ENCODE measurements at places on chromosomes 7 and 10.

DNA sequence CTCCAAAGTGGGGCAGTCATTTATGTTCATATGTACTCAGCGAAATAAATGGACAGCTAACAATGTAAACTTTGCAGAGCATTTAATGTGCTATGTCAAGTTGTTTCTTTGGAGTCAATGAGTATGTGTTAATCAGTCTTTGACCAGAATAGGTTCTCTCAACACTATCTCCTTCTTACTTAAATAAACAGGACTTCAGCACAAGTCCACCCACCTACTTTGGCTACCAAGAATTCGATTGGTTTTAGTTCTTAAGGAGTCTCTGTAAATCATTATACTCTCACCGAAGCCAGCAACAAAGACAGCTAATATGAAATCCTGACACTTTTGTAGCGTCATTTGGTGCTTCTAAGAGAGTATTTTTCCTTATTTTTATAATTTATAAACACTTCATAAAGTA, 6.9 kb downstream of the WEE2 start:
- no peak for DNase-seq

GRCh38 chr7:139321071-139321745, 19.9 kb upstream of the FMC1 start:
- no peak for DNase-seq

DNA sequence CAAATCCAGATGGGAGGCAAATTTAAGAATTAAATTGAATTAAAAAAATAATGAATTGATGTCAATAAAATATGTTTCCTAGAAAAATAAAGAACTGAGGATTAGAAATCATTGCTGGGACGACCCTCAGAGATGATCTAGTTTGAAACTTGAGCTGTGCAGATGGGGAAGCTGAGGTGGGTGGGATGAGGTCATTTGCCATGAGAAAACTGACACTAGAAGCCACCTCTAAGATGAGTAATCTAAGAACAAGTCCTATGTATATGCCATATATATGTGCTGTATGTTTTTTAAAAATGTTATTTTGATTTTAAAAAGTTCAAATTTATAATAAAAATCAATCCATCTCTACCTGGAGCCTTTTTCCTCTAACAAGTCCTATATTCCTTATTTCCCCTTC, 135.7 kb downstream of the RSU1 start:
- DNase-seq, result no peak

- DNase-seq, result no peak
These were observed 724.5 kb downstream of the GRID1 start for GRCh38 chr10:85642082-85642420.

DNA sequence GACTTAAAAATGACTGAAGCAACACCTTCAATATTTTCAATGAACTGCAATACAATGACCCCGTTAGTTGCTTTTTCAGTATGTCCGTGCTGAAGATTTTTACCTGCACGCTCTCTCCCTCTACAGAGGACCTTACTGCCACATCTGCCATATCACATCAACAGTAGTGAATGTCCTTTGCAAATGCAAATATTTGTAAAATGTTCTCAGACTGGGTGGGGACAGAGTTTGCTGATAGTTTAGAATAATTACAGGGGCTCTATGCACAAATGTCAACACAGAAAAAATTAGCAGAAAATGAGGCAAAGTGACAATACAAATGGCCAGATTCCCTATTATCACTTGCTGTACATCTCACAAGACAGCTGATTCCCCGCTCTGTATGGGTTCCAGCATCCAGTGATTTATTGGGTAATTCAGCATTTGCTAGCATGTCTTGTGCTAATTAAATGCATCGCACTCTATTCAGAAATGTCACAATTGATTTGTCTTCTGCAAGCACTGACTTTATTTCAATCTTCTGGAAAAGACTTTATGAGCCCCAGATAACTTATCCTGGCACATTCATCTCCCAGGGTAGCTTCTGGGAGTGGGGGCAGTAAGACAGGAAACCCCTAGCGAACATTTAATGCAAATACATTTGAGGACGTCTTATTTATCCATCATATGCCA, 69.1 kb upstream of the PTER start:
- peak; percentile 66 for DNase-seq

GRCh38 chr10:89525556-89525955, 9.8 kb downstream of the SLC16A12 start:
- DNase-seq, result no peak

DNA sequence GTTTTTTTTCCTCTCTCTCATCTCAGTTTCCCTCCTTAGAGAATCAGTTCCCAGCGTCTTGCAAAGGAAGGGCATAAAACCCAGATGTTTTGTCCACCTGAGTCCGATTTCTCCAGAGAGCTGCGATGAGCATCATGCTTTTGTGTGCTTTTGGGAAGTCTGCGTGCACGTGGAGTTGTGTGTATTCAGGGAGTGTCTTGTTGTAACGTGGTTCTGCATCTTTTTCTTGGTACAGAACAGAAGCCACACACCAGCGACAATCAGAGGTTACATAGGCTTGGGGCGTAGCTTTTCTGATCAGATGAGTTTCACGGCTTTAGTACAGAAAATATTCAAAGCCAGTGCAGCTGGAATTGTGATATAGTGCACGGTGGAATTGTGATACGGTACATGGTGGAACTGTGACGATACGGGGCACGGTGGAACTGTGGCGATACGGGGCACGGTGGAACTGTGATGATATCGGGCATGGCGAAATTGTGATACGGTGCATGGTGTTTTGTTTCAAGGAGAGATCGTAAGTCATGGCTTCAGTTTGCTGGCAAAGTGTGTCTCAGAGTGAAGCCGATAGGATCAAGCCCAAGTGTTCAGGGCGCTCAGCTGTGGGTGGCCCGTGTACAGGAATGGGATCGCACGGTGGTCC, 32.8 kb downstream of the FOXK1 start:
- no peak for DNase-seq

GRCh38 chr10:29667191-29667590, 32.4 kb upstream of the SVIL start:
- DNase-seq, result no peak

DNA sequence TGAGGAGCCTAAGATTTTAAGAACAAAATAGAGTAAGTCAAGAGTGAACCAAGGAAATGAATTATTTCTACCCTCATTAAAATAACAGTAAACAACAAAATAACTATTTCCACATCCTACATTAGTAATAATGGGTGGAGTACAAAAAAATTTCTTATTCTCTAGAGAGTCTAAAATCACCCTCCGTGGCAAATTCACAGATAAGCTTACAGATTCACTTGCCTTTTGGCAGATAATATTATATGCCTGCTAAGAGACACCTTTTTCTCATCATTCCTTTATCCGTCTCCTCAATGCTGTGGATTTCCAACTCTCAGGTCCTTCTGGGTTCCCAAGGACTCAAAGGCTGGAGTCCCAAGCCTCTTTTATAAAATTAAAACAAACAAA, 2.2 kb upstream of the EPC1 start:
- DNase-seq, result no peak

DNA sequence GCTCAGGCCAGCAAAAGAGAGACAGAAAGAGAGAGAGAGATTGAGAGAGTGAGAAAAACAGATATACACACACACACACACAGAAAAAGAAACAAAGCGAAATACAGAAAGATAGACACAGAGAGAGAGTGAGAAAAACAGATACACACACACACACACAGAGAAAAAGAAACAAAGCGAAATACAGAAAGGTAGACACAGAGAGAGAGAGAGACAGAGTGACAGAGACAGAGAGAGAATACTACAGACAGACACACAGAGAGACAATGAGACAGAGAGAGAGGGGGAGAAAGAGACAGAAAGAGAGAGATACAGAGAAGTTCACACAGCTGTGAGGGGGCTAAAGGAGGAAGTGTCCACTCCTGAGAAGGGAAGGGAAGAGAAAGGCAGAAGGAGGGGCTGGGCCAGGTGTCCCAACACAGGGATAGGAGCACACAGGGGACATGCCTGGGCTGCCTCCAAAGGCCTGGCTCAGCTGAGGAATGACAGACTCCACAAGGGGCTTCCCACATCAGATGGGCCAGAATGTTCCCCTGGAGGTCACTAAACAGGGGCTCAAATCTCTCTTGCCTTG, 4.3 kb downstream of the GCK start:
- no peak for DNase-seq

GRCh38 chr7:21543528-21544302, 876 bp downstream of the DNAH11 start:
- peak; percentile 47 for DNase-seq

- DNase-seq, result no peak
These were observed 49.4 kb downstream of the JMJD1C start for GRCh38 chr10:63416376-63416775.

DNA sequence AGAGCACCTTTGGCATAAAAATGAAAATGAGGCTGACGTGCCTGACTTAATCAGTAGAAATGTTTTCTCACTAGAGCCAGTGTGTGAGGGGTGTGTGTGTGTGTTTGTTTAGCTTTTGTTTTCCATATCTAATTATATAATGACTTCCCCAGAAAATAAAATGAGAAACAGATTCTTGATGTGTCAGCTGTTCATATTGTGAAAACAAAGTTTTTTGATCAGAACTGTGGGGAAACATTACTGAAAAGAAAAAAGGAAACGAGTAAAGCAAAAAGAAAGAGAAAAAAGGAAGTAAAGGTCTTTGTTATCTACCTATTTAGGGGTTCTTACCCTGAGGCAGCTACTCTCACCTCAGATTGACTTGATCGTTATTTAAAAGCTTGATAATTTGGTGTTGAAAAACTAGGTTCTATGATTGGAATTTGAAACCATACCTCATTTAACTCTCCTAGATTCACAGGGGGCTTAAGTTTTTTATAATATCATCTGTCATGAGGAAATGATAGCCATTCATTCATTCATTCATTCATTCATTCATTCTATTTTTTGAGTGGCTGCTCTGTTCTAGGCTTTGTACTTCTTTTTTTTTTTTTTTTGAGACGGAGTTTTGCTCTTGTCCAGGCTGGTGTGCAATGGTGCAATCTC, 58.0 kb downstream of the CREM start:
- DNase-seq, result no peak

DNA sequence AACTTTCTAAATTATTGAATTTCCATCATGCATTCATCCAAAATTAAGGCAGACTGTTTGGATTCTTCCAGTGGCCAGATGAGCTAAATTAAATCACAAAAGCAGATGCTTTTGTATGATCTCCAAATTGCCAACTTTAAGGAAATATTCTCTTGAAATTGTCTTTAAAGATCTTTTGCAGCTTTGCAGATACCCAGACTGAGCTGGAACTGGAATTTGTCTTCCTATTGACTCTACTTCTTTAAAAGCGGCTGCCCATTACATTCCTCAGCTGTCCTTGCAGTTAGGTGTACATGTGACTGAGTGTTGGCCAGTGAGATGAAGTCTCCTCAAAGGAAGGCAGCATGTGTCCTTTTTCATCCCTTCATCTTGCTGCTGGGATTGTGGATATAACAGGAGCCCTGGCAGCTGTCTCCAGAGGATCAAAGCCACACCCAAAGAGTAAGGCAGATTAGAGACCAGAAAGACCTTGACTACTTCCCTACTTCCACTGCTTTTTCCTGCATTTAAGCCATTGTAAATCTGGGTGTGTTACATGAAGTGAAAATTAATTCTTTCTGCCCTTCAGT, 8.2 kb upstream of the CFAP69 start:
- DNase-seq, result no peak

DNA sequence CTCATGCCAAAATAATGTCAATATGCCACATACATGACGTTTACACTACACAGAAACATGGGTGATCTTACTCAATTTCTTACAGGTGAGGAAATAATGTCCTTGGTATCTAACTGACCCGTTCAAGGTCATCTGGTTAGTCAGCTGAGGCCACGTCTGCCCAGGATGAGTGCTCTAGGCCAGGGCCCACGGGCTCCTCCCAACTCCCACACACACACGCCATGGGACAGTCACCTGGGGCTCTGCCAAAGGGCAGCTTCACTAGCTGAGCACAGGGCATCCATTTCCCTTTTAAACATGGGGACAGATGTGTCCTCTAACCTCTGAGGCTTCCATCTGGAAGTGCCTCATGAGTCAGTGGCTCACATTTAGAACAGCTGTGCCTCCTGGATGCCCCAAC, 123.9 kb downstream of the TNS3 start:
- DNase-seq, result no peak

DNA sequence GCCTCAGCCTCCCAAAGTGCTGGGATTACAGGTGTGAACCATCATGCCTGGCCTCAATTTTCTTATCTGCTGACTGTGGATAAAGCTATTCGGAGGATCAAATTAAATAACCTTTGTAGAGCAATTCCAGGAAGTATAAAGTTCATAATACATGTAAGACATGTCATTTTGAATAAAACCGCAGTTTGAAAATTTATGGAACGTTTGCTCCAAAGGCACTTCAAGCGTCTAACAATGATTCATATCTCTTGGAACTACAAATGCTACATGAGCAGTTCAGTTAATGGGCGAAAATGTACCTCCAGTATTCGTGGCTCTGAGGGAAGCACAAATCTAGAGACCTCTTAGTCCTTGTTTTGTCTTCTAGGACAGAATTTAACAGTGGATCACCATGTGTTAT, 190.3 kb downstream of the GALNT17 start:
- no peak for DNase-seq

- DNase-seq, result no peak
These were observed 85.1 kb downstream of the MGMT start for GRCh38 chr10:129552119-129552518.

DNA sequence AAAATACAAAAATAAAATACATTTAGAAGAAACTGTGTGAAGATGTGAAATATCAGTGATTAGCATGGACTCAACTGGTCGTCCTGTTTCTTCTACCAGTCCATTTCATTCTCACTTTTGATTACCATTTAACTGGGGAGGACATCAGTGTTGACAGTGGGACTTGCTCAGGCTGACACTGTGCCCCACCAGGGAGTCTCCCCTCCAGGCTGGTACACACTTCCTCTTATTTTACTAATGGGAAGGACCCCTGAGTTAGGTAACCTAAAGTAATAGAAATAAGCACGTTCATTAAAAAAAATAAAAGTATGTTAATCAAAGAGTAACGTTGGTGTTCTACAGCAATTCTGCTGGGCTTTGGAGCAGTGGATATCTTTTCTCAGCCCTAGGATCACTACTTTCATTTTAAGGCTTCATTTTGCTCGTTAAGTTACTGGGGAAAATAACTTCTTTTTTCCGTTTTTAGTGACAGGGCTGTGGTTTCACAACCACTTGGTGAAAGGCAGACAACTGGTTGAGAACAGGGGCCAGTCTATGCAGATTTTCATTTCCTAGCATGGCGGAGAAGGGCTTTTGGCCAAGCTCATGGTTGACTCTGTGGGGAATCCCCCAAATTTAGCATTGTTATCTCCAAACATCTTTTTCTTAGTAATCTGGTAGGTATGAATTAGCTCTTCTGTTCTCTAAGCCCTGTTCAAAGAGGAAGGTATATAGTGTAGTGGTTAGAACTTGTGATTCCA, 2.1 kb downstream of the SNX10 start:
- DNase-seq, result no peak

DNA sequence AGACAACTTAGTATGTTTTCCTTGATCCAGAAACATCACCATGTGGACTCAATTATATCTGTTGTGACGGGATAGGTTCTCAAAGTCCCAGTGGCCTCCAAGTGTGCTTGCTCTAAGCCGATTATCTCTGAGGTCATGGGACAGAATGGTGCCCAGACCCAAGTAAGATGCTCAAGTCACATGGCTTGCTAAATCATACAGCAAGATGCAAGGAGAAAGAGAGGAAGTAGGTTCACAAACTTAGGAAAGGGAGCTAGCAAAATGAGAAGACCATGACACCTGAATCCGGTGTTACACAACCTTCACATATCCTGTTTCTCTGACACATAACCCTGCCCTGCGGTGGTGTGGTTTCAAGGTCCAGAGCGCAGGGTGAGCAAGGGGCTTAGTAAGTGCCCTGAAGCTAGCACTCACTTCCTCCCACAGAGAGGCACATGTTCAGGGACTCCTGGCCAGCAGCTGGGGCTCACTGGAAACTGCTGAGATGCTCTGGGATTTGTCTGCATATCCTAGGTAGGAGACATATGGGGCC, 590.9 kb upstream of the ANKRD30A start:
- DNase-seq, result no peak

Data from spinal cord (tissue), 10 donors.